CD4-positive, alpha-beta T cell (primary cell): ENCODE measurements at places on chromosomes 2 and 18.

- no peak for DNase-seq
Measured at GRCh38 chr18:52391810-52392559, 52.0 kb downstream of the DCC start.

DNA sequence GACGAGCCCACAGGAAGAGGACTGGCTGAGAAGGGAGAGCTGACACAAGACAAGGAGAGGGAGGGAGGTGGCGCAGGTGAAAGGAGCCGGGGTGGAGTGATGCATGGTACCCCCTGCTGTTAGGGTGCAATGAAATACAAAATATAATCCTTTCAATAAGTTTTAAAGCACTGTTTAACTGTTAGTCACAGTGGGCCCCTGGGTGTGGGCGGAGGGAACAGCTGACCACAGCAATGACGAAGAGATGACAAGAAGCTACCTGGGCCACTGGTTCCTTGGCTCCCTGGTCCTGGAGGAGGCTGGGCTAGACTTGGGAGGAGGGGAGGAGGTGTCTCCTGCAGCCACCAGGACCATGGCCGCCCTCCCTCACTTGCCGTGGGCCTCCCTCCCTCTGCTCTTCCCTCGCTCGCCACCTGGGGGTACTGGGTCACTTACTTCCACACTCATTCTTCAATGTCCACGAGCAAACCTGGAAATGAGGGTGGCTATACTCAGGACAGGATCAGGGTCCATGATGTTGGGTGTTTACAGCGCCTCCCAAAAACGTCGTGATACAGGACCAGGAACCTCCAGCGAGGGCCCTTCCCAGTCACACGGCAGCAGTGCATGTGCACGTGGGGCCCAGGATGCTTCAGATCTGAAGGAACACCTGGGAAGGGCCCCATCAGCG lies 196.1 kb downstream of the ANKRD30B start:
- DNase-seq: no peak

- no peak for DNase-seq
Measured at GRCh38 chr2:206867006-206867405, 72.3 kb upstream of the CPO start.

DNA sequence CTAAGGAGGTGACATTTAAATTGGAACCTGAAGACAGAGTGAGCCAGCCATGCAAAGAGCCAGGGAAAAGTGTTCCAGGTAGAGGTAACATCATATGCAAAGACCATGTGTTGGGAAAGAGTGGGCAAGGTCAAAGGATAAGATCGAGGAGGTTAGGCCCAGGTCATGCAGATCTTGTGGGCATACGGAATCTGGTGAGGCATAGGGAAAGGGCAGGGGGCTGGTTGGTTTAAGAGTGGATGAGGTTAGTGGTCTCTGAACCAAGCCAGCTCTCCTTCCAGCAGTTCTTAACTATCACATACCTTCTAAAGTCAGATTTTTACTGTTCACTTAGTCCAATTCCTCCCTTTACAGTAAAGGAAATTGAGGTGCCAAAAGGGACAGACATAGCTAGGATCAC lies 3.0 kb downstream of the ANKRD53 start:
- no peak for DNase-seq

GRCh38 chr2:46167406-46167805 lies 129.8 kb upstream of the EPAS1 start:
- DNase-seq: no peak

DNA sequence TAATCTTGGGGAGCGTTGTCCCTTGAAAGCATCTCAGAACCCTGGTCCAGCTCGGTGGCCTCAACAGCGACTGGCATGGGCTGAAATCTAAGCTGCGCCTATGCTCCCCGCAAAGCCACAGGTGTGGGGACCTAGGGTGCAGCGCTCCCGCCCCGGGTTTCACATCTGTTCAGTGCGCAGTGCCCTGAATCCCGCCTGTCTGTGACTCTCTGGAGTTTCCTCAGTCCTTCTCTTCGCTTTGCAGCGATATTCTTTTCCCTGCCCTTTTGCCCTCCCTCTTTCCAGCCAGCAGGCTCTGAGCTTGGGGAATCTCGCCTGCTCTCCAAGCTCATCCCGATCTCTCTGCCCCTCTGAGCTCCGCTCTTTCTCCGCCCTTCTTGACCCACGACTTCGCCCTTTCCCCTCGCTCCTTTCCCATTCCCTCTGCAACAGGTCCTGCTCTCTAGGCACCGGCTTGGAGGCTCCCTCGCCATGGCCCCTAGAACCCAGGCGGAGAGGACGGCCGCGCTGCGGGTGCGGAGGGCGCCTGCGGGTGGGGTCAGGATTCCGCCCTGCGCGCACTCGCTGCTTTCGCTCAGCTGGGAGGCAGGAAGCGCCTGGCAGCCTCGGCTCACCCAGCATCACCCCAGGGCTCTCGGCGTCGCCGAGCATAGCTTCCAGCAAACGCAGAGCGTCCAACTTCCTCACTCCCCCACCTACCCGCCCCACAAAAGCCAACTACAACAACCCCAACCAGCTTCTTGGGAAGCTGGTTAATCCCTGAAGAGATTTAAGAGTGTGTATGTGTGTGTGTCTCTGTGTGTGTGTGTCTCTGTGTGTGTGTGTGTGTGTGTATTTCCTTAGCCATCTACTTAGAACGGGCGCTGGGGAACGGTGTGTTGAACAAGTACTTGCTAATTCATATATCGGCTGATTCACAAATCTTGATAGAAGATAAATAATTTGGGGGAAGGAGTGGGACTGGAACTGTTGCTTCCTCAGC lies 1.1 kb downstream of the GRP start:
- no peak for DNase-seq
